Kasumi-1 (cell line): ENCODE measurements at places on chromosomes 12 and 14.

- no peak for DNase-seq
Measured at GRCh38 chr14:98867146-98867545, 404.9 kb downstream of the BCL11B start.

DNA sequence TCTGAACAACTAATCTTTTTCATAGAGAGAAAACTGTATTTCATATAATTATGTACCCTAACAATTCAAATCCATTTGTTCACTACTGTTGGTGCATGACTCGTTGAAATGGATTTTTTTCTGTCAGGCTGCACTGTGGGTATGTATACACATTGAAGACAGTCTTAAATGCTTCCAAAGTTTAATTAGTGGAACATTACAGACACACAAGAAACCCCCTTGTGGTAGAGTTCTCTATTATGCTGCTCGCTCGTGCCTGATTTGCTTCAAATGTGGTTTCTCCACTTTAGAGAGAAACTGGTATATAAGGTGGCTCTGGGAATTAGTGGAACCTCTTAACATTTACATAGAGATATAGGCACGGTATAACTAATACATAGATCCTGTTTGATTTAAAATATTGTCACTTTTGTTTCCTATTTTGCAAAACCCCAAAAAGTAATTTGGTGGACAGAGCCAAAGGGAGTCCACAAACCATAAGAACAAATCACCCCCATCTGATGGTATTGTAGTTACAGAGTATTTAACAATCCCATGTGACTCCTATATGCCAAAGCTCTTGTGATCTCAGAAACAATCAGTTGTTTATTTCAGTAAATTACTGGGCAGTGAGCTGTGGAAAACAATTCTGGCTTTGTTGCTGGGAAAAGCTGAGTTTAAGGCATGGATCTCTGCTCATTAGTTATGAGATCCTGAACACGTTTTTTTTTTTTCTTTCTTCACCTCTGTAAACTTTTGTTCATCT, 159.5 kb downstream of the BRMS1L start:
- DNase-seq: peak; percentile 1

GRCh38 chr14:49828640-49829039, 23.9 kb downstream of the NEMF start:
- no peak for DNase-seq

DNA sequence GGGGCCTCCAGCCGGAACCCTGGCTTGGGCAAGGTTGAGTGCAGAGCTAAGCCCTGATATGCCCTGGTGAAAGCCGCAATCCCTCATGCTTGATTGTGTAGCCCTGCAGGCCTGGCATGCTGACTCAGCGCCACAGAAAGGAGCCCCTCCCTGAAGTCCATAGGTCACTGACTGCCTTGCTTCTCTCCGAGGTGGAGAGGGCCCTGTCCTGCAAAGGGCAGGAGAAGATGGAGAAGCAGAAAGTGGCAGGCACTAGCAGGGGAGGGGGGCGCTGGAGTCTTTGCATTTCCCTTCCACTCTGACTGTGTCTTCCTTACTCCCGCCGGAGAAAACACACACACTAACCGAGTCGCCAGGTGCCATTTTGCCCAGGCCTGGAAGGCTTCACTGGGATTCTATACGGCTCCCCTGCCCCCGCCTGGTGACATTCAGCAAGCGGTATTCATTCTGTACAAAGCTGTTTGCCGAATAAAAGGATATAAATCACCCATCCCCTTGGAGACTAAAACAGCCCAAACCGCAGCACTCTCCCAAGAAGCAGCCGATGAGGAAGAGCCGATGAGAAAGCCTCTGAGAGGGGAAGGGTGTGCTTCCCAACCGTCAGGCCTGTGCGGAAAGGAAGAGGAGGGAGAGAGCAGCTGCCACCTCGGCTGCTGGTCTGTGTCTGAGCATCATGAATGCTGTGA, 69.8 kb downstream of the SLC6A12 start:
- DNase-seq: no peak

DNA sequence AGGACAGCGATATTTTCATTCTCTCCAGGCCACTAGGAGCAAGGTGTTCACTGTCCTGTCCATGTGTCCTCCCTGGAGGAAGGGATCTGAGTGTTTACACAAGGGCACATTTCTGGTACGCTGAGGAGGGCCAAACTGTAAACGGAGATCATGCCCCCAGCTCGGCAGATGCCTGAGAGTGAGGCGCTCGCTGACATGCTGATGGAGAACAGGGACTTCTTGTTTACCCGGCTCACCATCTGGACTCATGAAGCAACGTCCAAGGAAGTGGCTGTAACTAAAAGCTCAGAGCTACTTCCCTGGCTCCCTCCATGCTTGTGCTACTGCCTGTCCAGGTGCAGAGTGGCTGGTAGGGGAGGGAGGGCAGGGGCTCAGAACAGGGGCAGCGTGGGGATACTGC, 43.4 kb upstream of the KCNA1 start:
- no peak for DNase-seq

GRCh38 chr14:87840906-87841305, 152.1 kb downstream of the GALC start:
- no peak for DNase-seq

- no peak for DNase-seq
Measured at GRCh38 chr12:75754698-75755097, 243.3 kb upstream of the KRR1 start.

DNA sequence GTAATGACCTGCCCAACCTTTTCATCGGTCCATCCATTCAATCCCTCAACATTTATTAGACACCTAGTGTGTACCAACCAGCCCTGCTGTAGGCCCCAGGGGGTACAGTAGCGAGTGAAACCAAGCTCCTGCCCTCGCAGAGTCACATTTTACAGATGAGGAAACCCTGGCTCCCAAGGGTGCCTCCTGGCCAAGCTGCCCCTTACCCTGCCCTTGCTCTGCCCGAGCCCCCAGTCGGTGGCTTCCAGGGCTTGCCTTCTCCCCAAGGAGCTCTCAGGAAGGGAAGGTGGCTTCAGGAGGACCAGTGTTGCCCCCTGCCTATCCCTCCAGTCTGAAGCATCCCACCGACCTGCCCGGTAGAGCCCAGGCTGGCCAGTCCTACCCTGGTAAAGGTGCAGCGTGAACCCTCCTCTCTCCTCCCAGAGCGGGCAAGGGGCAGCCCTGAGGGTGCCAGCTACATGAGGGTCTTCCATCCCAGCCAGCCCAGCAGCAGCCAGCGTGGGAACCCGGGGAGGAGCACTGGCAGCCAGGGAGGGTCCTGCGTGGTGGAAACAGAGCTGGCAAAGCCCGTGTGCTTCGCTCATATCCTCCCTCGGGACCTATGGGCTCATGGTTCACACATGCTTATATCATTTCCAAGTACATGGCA, 670 bp upstream of the BEGAIN start:
- DNase-seq: no peak

- no peak for DNase-seq
Measured at GRCh38 chr14:67875175-67876006, 55.8 kb downstream of the RAD51B start.

GRCh38 chr12:54147186-54147585, 41.6 kb downstream of the SMUG1 start:
- no peak for DNase-seq

GRCh38 chr12:128140551-128140950, 126.4 kb upstream of the TMEM132C start:
- DNase-seq: no peak

GRCh38 chr14:71764701-71765382, 167.4 kb upstream of the RGS6 start:
- DNase-seq: no peak

DNA sequence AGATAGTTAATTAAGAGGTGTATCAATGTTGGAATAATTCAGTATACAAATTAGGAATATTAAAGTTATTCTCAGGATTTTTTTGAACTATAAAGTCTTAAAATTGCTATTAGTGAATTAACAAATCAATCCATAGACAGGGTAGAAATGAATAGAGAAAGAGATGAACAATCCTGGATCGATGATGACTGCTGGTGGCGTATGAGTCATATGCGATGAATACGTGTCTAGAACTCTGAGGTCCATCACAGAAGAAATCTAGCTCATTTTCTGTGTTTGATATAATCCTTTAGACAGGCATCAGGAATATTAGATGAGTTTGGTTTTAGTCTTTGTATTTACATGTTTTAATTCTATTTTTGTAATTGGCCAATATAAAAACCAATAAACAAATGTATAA, 85.4 kb upstream of the RTL1 start:
- DNase-seq: no peak

DNA sequence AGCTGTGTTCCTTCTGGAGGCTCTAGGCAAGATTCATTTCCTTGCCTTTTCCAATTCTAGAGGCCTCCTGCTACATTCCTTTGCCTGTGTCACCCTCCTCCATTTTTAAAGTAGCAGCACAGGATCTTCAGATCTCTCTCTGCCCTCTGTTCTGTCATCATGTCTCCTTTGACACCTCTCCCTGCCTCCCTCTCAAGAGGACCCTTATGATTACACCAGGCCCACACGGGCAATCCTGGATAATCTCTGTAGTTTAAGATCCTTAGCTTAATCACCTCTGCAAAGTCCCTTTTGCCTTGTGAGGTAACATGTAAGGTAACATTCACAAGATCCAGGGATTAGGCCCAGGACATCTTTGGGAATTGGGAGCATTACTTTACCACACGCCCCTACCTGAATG, 155.2 kb downstream of the SYNE2 start:
- no peak for DNase-seq

DNA sequence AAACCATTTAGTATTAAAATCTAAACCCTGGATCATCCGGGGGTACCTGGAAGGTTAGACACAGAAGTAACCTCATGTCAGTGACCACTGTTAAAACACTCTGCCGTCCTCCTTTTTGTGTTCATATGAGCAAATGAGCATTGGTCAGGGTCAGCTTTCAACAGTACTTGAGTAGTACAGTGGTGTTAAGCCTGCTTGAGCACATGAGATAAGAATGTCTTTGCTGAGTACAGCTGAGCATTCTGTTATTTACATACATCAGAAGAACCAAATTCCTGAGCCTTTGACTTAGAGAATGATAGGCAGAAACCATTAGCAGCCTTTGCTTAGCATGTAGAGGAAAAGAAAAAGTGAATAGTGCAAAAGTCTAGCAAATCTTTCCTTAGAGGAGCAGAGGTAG, 38.6 kb upstream of the LRTM2 start:
- no peak for DNase-seq

GRCh38 chr14:93173943-93174395, 10.7 kb downstream of the MOAP1 start:
- DNase-seq: no peak

- DNase-seq: no peak
Measured at GRCh38 chr14:68728342-68729106, 64.3 kb downstream of the ZFP36L1 start.

DNA sequence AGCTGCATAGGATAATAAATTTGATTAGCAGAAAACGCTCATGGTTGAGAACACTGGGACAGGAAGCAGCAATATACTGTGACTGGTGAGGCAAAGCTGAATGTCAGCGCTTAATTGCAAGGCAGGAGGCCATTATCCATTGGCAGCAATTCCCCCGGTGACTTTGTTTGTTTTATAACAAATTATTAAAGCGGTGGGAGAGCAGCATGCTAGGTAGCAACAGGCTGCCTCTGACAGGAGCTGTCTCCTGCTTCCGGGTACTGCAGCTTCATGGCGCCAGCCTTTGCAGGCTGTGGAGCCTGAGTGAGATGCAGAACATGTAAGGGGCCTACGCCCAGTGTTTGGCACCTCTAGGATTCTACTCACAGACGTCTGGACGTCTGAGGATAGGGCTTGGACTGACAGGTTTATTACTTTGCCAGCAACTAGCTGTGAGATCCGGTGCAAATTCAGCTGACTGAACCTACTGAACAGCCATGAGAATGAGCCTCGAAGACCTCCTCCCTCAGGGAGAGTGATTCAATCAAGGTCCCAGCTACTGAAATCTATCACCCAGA, 82.1 kb upstream of the SSTR1 start:
- DNase-seq: no peak

GRCh38 chr14:59566725-59567124, 9.9 kb downstream of the CCDC175 start:
- DNase-seq: no peak

GRCh38 chr14:97080991-97081390, 283.8 kb downstream of the VRK1 start:
- no peak for DNase-seq

DNA sequence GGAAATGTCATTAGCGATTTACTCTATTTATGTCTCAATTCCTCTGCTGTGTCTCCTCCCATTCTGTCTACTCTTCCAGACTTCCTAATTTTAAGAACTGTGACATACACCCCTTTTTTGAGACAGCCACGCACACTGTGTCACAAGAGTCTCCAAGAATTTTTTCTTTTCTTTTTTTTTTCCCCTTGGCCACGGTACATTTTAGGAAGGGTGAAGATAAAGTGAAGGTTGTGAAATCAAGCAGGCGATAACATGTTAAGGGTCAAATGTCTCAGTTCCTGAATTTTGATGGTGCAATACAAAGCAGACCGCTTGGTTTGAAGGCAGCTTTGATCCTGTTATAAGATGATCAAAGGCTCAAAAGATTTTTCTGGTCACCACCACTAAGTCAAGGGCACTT, 4.3 kb downstream of the OLR1 start:
- no peak for DNase-seq

- DNase-seq: no peak
Measured at GRCh38 chr14:79167957-79168356, 997.8 kb downstream of the NRXN3 start.

GRCh38 chr14:36663404-36664321, 2.0 kb downstream of the PAX9 start:
- DNase-seq: no peak

GRCh38 chr14:42353315-42353714, 746.6 kb downstream of the LRFN5 start:
- DNase-seq: no peak

- no peak for DNase-seq
Measured at GRCh38 chr14:69705706-69706105, 61.2 kb upstream of the SRSF5 start.

- DNase-seq: no peak
Measured at GRCh38 chr14:68283378-68284123, 464.0 kb downstream of the RAD51B start.

DNA sequence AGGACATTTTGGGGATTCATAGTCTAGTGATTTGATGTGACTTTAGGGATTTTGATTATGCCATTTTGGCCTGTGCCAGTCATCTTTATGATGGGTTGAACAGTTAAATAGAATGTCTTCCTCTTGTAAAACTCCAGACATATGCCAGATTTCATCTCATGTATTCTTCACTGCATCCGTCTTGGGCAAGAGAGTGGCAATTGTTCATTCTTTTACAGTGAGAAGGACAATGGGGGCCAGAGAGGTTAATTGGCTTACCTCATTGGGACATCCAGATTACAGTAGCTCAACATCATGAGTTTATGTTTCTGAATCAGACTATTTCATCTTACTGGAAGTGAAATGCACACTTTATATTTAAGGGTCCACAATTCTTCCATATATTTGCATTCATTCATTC, 108.2 kb upstream of the SLC38A2 start:
- DNase-seq: no peak

DNA sequence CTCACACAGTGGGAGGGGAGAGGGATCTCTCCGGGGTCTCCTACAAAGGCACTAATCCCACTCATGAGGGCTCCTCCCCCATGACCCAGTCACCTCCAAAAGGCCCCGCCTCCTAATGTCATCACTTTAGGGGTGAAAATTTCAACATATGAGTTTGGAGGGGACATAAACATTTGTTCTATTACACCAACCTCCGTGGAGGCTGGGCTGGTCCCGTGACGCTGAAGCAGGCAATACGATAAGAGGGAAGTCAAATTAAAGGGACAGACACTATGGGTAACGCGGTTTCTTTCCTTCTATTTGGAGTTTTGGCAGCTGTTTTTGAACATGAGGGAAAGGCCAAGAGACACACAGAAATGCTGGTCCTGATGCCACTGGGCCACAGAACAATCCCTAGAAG, 175.7 kb upstream of the VASH1 start:
- DNase-seq: no peak
